Right ventricle myocardium superior (tissue), 1 donor: ENCODE measurements at places on chromosomes 3 and 15.
A peak's percentile ranks its signal among the peaks of the same experiment; 100 is the strongest.

- DNase-seq = no peak
Measured at GRCh38 chr15:42147431-42147735, 9.1 kb downstream of the PLA2G4F start.

DNA sequence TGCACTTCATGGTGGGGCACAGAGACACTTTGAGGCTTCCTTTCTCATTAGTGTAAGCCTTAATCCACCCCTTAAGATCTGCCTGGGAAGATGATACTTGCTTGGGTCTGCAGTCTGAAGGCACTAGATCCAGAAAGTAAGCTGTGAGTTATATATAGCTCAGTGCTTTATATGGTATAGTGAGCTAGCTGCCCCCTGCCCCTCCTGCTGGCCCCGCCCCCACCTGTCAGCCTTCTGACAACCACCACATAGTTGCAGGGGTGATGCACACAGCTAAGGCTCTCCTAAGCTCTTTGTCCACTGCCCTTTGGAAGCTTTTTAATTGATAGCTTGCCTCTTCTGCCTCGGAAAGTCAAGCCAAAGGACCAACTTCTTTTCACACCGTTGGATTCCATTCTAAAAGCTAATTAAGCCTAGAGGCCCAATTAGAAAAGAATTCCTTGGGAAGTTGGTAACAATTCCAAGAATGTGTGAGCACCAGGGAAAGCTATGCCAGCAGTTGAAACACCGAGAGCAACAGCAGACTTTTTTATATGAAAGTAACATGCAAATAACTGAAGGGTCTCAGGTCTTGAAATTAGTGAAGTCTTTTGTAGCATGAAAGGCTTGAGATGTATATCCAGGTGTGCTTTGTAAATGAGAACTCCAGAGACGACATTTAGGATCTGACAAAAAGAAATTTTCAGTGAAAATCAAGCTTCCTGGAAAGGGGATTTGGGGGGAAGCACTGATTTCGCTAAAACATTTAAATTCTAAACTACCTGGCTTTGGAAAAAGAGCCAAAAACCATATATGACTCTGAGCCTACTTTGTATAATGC lies 2.3 kb downstream of the TPM1 start:
- DNase-seq = no peak

GRCh38 chr3:127697551-127698240 lies 24.9 kb downstream of the ABTB1 start:
- peak; percentile 93 for DNase-seq

DNA sequence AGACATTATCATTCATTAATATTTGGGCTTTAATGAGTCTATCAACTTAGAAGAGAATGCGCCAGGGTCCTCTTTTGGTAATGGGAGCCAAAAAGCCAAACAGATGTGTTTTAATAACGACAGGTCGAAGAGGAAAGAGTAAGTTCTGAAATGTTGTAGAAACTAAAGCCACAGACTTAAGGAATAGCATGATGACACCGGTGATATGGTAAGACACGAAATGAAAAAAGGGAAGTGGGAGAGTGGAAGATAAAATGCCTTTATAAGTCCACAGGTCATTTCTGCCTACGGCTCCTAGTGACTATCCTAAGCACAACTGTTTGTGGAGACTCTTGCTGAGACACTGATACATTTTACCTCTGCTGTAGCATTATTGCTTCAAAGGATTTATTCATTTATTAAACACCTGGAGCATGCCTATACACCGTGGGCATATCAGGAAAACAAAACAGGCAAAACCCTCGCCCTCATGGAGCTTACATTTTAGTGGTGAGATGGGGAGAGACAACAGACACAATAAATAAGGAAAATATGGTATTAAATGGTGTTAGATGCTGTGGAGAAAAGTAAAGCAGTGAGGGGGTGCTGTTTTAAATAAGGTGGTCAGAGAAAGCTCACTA lies 11.7 kb upstream of the CD47 start:
- DNase-seq = no peak

- peak; percentile 69 for DNase-seq
Measured at GRCh38 chr3:8555113-8555661, 53.6 kb downstream of the LMCD1 start.

DNA sequence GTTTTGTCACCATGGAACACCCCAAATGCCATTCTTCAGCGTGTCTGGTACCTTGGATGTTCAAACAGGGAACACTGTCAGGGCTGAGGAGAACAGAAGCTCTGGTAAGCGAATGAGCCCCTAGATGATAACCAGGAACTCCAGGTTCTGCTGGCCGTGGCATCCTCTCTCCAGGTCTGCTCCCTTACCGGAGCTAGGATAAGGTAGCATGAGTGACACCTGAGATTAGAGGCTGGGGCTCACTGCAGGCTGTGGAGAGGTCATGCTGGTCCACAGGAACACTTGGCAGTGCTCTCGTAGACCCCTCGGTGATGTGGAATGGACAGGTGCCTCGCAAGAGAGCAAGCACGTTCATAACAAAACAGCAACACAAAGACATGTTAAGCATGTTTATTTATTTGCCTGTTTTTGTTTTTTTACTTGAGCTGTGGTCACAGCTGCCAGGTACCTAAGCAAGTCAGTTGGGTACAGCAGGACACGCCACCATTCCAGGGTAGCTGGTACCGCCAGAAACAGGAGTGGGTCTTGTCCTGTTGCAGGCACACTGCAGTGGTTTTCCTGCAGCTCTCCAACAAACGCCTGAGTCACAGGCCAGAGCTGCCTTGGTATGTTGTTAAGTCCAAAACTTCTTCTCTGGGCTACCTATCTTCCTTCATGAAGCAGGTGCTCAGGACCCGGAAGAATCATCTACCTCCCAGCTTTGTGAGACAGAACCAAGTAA lies 4.6 kb downstream of the RBM15B start:
- no peak for DNase-seq

GRCh38 chr3:148229107-148229506 lies 468.6 kb upstream of the AGTR1 start:
- no peak for DNase-seq

DNA sequence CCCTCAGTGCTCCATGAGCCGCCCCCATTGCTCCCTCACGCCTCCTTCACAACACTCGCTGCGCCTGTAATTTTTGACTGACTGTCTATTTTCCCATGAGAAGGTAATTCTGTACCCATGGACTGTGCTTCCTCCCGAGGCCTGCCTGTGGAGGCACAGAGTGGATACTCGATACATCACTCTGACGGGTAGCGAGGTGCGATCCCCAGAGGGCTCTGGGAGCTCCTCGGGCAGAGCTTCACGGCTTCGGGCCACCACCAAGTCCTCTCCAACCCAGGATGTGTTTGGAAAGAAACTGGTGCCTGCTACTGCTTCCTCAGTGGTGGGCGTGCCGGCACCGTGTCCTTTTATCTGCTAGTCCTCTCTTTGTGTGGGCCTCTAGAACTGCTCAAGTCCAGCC lies 108.6 kb upstream of the DLG1 start:
- no peak for DNase-seq

DNA sequence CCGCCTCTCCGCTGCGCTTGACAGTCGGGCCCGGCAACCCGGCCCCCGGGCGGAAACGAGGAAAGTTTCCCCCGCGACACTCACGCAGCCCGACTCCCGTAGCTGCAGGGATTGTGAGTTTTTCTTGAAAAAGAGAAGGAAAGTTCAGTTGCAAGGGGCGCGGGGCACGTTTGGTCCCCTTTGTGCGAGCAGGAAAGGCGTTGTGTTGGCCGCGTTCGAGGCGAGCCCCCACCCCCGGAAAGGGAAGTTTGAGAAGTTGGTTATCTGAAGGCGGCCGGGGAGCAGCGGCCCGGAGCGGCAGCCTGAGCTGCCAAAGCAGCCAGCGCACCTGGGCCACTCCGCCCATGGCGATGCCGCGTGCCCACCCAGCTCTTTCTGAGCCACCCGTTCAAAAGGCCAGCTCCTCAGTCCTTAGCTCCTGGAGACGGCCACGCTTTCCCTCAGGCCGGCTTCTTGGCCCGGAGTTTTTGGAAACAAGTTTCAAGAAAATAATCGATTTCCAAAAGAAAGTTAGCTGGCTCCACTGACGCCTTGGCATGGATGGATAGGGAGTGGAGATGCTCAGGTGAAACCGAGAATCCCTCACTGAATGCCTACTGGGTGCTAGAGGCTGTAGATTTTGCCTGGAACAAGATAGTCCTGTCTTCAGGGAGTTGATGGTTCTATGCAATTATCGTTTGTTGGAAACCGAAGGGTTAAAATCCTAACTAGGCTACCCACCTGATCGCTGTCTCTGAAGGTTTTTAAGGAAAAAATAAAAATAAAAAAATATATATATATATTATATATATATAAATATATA lies 832 bp downstream of the TGFBR2 start:
- DNase-seq = peak; percentile 88
